ENCODE measurements at places on chromosomes 2 and 18.

DNA sequence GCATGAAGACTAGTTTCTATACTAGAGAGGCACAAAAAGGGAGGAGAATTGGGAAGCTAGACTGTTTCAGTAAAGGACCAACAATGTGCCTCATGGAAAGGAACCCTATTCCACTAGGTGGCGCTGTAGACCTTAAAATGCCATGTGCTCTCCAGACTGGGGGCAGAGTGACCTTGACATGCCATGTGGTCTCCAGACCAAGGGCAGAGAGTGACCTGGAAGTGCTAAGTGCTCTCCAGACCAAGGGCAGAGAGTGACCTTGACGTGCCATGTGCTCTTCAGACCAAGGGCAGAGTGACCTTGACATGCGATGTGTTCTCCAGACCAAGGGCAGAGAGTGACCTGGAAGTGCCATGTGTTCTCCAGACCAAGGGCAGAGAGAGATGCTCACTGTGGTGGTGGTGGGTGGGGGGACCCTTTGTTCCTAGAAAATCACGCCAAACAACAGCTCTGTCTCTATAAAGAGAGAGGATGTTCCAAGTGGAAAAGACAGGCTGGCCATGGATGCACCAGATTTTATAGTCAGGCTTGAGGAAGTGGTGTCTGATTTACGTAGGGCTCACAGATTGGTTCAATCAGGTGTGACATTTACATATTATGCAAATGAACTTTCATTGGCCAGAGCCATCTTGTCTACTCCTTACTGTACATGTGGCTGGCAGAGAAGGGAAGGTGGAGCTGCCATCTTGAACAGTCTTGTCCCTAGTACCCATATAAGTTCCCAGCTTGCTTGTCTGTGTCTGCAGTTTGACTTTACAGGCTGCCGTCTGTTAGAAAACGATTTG is 344.0 kb upstream of the DDX18 start:
- no peaks in the 10 kb centered on the region for H3K27me3 ChIP-seq
- no peak overlapping the region for H3K4me3 ChIP-seq
- H3K27ac ChIP-seq, result no peak overlapping the region
- H3K4me1 ChIP-seq, result no peaks in the 10 kb centered on the region
- no peaks in the 10 kb centered on the region for H3K36me3 ChIP-seq
- DNase-seq, result no peak

DNA sequence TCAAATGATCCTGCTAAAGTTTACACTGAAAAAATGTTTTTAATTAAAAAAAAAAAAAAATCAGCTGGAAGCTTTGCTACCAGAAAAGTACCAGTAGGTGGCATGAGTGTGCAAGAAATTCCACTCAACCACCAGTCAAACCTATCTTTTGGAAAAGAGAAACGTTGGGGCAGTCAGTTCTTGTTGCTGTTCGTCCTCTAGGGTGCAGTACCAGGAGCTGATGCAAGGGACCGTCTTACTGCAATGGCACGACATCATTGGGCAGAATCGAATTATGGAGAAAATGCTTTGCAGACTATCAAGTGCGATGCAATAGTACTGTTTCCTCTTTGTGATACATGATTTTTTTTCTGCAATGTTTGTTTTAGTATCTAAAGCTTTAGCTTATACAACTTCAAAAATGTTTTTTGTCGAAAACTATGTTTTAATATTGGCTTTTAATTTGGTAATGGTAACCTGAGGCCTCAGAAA is 18.3 kb downstream of the YPEL5 start:
- no peak overlapping the region for H3K4me3 ChIP-seq
- no peaks in the 10 kb centered on the region for H3K27me3 ChIP-seq
- peaks cover 5% of the 10 kb centered on the region for H3K36me3 ChIP-seq

- no peaks in the 10 kb centered on the region for H3K27me3 ChIP-seq
- DNase-seq, result peak; percentile 1
- no peaks in the 10 kb centered on the region for H3K36me3 ChIP-seq
- H3K4me3 ChIP-seq, result no peak overlapping the region
Measured at GRCh38 chr2:198615972-198616371, 811.6 kb downstream of the PLCL1 start.

GRCh38 chr18:77433076-77433475 is 183.4 kb downstream of the GALR1 start:
- H3K27ac ChIP-seq, result no peak overlapping the region
- no peaks in the 10 kb centered on the region for H3K4me1 ChIP-seq
- no peaks in the 10 kb centered on the region for H3K27me3 ChIP-seq

- H3K4me3 ChIP-seq, result no peak overlapping the region
- H3K27me3 ChIP-seq, result no peaks in the 10 kb centered on the region
- DNase-seq, result no peak
- peaks cover 7% of the 10 kb centered on the region for H3K4me1 ChIP-seq
Measured at GRCh38 chr18:68461481-68462018, 253.4 kb downstream of the TMX3 start.

GRCh38 chr2:150889141-150889540 is 372.5 kb downstream of the RBM43 start:
- H3K27me3 ChIP-seq, result no peaks in the 10 kb centered on the region
- H3K27ac ChIP-seq, result no peak overlapping the region
- H3K4me3 ChIP-seq, result no peak overlapping the region
- H3K36me3 ChIP-seq, result no peaks in the 10 kb centered on the region
- peak; percentile 47 for DNase-seq

DNA sequence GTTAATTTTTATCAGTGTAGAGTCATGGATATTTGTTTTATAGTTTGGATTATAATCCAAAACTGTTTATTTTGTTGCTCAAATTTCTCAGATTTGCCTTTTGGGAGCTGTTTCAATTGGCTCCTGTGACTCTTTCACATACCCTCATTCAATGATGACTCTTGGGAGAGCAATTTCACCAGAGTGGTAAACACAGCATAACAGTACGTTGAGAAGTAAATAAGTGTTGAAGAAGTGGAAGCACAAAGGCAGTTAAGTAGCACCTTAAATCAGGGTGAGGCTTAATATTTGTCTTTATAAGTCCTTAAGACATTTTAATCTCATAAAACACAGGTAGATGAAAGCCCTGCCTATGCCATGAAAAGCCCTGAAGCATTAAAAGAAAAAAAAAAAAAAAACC is 17.1 kb upstream of the SLC39A10 start:
- H3K27me3 ChIP-seq, result no peaks in the 10 kb centered on the region
- H3K36me3 ChIP-seq, result no peaks in the 10 kb centered on the region
- no peak overlapping the region for H3K27ac ChIP-seq
- no peak for DNase-seq
- H3K4me1 ChIP-seq, result no peaks in the 10 kb centered on the region

GRCh38 chr2:43111788-43112554 is 114.4 kb downstream of the ZFP36L2 start:
- H3K27ac ChIP-seq, result no peak overlapping the region
- no peak for DNase-seq
- no peak overlapping the region for H3K4me3 ChIP-seq

DNA sequence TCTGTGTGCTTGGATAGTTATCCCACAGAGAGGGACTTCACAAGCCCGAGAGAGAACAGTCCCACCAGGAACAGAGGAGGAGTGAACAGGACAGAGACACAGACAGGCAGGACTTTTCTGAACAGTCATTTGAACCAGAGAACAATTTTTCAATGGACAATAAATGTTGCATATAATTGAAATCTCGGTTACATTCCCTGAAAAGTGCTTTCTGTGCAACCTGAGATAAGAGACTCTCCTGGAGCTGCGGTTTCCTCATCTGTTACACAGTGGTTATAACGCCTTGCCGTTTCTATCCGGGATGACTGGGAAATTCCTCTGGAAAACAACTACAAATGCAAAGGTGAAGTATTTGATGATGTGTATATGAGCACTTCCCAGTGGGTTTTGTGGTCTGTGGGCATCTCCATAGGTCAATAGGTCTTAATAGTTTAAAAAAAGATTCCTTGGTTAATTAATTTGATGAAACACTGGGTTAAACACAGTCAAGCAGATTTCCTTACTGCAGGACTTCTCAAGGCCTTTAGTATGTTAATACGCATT is 87.2 kb upstream of the HPCAL1 start:
- H3K27me3 ChIP-seq, result peaks cover 3% of the 10 kb centered on the region
- no peaks in the 10 kb centered on the region for H3K36me3 ChIP-seq
- peak; percentile 57 for DNase-seq

DNA sequence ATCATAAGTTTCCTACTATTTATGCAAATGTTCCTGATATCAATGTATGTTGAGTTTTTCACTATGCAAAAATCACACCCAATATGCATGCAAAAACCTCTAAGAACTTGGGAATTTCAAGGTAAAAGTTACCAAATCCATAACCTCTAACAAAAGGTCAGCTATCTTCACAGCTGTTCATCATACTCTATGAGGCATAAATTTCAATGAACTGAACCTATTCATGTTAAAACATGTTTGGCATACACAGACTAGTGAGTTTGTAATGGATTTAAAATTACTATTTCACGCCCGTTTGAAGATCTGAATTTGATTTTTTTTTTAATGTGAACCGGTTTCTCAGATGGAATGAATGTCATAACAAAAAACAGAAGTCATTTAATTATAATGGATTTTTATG is 100.2 kb downstream of the ATAD2B start:
- no peaks in the 10 kb centered on the region for H3K27me3 ChIP-seq
- no peaks in the 10 kb centered on the region for H3K4me1 ChIP-seq
- no peak overlapping the region for H3K4me3 ChIP-seq
- DNase-seq, result no peak

- H3K36me3 ChIP-seq, result no peaks in the 10 kb centered on the region
- H3K27me3 ChIP-seq, result no peaks in the 10 kb centered on the region
- H3K4me3 ChIP-seq, result no peak overlapping the region
- H3K27ac ChIP-seq, result peak overlapping the region; percentile 91
- peak; percentile 87 for DNase-seq
Measured at GRCh38 chr2:188786368-188786841, 187.8 kb upstream of the COL3A1 start.

GRCh38 chr2:157930728-157931127 is 54.6 kb upstream of the ACVR1 start:
- H3K4me1 ChIP-seq, result no peaks in the 10 kb centered on the region
- no peak overlapping the region for H3K27ac ChIP-seq
- no peak overlapping the region for H3K4me3 ChIP-seq
- DNase-seq, result no peak

GRCh38 chr18:62710417-62710816 is 4.9 kb upstream of the PHLPP1 start:
- H3K27me3 ChIP-seq, result peaks cover 2% of the 10 kb centered on the region
- H3K4me3 ChIP-seq, result no peak overlapping the region
- DNase-seq, result peak; percentile 40
- H3K27ac ChIP-seq, result no peak overlapping the region
- peaks cover 5% of the 10 kb centered on the region for H3K4me1 ChIP-seq

DNA sequence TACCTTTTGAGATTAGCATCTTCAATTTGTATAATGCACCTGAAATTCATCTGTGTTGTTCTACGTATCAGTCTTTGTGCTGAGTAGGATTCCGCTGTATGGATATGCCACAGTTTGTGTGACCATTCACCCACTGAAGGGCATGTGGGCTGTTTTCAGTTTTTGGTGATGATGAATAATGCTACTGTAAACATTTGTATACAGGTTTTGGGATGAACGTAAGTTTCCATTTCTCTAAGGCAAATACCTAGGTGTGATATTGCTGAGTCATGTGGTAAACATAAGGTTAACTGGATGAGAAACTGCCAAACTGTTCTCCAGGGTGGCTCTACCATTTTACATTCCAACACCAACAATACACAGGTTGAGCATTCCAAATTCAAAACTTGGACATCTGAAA is 35.1 kb downstream of the CABYR start:
- H3K36me3 ChIP-seq, result peaks cover 3% of the 10 kb centered on the region
- no peak for DNase-seq
- H3K27ac ChIP-seq, result no peak overlapping the region
- no peak overlapping the region for H3K4me3 ChIP-seq
- H3K27me3 ChIP-seq, result no peaks in the 10 kb centered on the region
- no peaks in the 10 kb centered on the region for H3K4me1 ChIP-seq

DNA sequence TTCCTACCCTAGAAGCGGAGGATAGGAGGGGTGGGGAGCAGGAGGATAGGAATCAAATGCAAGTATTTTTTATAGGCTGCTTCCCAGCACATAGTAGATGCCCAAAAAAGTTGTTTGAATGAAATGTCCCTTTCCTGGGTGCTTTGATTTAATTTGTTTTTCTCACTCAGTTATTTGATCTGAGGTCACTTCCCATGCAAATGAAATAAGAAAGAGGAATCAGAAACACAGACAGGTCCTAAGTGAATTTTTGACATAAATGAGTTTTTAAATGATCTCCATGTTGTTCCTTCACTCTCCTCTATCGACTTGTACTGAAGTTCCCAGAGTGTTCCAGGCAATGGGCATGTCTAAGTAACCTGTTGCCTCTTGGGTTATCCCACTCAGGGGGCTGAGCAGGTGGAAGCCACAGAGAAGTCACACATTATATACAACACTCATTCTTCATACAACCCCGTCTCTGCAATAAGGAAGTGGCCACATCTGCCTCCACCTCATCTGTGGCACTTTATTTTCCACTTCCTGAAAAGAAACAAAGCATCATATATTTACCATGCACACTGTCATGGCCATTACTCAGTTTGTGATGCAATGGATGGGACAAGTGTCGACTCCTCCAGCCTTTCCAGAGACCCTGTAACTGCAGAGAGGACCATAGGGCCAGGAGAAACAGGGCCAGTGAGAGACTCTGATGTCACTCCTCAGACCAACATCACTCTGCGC is 81.9 kb upstream of the ZNF397 start:
- H3K27ac ChIP-seq, result no peak overlapping the region
- no peaks in the 10 kb centered on the region for H3K4me1 ChIP-seq
- no peaks in the 10 kb centered on the region for H3K27me3 ChIP-seq
- H3K4me3 ChIP-seq, result no peak overlapping the region
- no peak for DNase-seq
- no peaks in the 10 kb centered on the region for H3K36me3 ChIP-seq

- DNase-seq, result no peak
- no peak overlapping the region for H3K27ac ChIP-seq
- H3K4me1 ChIP-seq, result no peaks in the 10 kb centered on the region
- H3K27me3 ChIP-seq, result no peaks in the 10 kb centered on the region
Measured at GRCh38 chr2:154961676-154962075, 263.2 kb downstream of the KCNJ3 start.
